ENCODE measurements at places on chromosomes 11 and 22. TPM values are rescaled to one million over a fixed set of nuclear protein-coding genes. Genes with fewer than 3 reads are reported as not detected.

DNA sequence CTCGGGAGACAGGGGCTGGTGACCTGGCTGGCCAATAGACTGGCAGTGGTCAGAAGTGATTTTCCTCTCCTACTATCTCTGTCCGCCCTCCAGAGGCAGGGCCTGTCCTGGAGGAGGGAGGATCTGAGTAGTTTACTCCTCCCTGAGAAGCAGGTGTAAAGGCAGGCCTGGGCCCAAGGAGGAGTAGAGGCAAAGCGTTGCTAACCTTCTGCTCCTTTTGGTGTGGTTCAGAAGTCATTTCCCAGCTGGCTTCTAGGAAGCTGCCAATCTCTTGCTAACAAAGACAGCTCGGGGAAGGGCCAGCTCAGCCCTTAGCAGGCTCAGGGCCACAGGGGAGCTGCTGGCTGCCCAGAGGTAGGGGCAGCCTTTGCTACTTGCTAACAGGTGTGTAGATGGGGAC lies 151.1 kb upstream of the NECTIN1 start:
- no peak for DNase-seq

GRCh38 chr11:83033972-83034672 lies 37.6 kb downstream of the RAB30 start:
- no peak for DNase-seq

DNA sequence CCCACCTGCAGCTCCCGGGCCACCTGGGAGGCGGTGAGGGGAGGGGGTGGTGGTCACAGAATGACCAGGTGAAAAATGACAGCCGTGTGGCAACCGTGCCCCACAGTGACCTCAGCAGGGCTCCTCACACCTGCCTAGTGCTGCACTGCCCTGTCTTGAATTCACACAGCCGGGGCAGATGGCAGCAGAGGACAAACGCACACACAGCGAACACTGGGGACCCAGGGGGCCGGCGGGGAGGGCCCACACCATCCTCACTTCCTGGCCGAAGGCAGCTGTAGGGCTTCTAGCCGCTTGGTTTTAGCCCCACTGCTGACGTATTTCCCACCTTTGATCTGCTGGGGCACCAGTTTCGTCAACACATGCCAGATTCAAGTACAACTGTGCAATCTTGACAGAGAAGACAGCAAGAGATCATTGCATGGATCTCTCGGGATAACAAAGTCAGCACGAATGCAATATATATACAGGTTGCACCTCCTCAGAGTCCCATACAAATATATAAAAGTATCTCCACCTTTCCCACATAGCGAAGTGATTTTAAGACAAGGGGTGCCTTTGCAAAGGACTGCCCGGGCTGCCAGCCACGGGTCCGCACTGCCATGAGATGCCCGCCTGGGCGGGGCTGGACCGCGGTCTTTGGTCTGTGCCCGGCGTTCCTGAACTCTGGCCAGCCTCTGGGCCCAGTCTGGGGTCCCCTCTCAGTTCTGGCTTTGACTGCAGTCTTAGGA lies 26.9 kb downstream of the TRMU start:
- no peak for DNase-seq

DNA sequence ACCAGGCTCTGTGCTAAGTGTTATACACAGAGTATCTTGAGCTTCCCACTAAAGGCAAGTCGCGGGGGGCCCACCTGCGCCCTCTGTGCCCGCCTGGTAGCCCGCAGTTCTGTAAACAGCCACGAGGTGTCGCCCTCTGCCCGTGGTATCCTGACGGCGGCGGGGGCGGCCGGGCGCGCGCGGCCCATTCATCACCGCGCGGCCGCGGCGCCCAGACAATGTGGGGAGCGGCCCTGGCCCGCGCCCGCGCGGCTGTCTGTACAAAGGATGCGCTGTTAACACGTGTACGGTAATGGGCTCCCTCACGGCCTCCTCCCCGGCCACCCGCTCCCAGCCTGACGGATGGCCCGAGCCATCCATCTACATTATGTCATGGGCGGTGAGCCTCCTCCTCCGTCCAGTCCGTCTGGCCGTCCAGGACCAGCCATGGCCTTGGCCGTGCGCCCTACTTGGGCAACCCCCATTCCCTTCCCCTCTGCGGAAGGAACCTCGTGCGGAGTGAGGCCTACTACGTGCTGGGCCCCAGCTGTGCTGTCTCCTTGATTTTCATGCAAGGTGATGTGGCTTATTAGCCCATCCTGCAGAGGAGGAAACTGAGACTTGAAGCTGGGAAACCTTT lies 99.4 kb downstream of the MIAT start:
- peak; percentile 59 for DNase-seq

GRCh38 chr11:116613206-116613875 lies 159.4 kb downstream of the BUD13 start:
- no peak for DNase-seq

GRCh38 chr11:128552783-128553661 lies 34.3 kb downstream of the ETS1 start:
- DNase-seq, result peak; percentile 41

- no peak for DNase-seq
Observed at GRCh38 chr22:21108379-21109115, 62.8 kb downstream of the LRRC74B start.

DNA sequence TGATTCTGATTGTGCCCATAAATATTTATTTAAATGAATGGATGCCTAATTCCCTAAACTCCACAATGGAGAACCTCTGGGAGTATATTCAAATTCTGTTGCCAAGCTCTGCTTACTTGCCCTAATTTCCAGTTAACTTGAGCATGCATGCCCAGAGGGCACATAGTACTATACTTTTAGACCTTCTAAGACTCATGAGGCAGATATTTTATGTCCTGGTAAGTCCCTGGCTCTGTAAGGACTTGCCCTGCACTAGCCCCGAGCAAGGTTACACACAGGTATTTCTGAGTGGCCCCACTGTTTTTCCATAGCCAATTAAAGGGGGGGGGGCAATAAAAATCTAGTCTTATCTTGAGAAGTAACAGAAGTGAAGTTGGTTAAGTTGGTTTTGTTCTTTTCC lies 21.1 kb upstream of the CAPRIN1 start:
- no peak for DNase-seq

DNA sequence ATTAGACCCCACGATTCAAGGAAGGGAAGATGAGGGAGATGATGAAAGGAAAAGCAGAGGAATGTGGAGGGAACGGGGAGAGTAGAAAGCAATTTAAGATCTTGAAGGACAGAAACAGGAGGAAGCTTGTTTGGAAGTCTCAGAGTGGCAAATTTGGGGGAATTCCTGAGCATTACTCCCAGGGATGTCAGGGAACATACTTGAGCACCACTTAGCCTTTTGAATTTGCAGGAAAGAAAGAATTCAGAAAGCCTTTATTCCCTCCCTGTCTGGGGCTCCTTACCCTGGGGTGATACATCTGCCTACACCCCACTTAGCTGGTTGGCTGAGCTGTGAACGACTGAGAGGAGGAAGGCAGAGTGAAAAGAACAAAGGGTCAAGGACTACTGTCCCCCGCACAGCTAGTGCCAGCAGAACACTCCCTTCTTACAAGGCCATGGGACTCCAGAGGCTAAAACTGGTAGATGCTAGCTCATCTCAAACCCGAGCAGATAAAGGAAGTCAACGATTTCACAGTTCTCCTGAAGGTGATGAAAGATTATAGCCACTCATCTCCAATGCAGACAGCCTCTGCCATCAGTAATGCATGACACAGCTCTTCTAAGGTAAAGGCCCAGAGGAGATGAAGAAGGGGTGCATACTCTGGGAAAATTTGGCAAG lies 84.0 kb upstream of the AKIP1 start:
- DNase-seq, result no peak

- DNase-seq, result no peak
Observed at GRCh38 chr11:92224054-92224406, 588 bp upstream of the FAT3 start.

GRCh38 chr22:46117206-46118199 lies 32.8 kb upstream of the PPARA start:
- DNase-seq, result no peak

- no peak for DNase-seq
Observed at GRCh38 chr22:29255064-29255621, 12.6 kb downstream of the RHBDD3 start.

DNA sequence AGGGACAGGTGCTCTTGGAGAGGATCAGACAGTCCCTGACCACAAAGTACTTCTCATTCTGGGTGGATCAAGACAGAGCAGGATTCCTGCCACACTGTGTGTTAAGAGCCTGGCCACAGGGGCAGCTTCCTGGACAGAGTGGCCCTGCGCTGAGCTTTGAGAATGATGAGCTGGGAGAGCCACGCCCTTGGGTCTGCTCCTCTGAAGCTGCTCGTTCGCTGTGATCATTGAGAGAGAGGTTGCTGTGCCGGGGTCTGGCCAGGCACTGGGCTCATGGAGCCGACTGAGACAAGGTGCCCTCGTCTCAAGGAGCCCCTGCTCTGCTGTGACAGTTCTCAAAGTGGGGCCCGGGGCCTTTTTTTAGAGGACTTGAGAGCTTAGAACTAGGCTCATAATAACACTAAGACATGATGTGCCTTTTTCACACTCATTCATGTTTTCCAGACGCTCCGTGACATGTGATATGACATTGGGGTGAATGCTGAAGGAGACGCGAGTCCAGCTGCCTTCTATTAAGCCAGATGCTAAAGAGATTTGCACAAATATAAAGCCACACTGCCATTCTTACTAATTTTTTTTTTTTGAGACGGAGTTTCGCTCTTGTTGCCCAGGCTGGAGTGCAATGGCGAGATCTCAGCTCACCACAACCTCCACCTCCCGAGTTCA lies 1.6 kb upstream of the MFRP start:
- DNase-seq, result no peak

DNA sequence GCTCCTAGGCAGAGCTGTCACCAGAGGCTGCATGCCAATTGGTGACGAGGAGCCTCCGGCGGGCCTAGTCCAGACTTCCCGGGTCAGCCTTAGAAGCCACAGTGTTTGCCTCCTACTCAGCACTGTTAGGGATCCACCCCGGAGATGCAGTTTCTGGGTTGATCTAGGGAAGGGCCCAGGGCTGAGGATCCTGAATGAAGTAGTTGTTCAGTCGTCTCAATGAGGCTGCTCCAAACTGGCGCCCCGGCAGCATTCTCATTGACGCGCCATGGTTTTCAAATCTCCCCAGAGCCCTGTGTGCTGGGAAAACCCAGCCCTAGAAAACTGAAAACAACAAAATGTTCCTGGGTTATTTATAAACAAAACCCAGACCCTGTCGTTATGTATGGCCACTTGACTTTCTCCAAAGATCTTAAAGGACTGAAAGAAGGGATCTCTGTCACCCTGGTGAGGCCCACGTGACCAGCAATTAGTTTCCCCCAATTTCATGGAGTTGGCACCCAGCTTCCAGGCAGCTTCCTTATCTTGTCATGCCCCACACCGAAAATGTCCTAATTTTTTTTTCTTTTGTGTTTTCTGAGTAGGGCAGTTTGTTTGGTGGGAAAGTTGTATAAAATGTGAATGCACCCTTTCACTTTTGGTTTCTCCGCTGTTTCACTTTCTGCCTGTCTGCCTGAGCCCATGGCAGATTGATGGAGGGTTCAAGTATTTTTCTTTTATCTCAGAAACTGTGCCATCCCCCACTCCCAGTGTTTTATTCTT lies 2.0 kb upstream of the EHD1 start:
- no peak for DNase-seq

DNA sequence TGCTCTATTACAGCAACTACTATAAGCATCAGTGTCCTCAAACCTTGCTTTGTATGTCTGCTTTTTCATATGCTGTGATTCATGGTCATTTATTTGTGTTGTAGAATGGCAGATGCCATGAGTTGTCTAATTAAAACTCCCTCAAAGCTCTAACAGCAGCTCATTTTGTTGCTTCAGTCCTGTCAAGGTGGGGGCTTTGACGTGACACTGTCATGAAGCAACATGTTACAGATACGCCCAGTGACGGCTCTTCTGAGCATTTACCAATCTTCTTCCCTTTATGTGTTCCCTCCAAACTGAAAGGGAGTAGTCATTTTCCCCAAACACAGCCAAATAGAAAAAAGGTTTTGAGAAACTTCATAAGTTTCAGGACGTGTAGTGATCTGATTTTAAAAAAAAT lies 106.7 kb downstream of the DBX1 start:
- DNase-seq, result no peak

DNA sequence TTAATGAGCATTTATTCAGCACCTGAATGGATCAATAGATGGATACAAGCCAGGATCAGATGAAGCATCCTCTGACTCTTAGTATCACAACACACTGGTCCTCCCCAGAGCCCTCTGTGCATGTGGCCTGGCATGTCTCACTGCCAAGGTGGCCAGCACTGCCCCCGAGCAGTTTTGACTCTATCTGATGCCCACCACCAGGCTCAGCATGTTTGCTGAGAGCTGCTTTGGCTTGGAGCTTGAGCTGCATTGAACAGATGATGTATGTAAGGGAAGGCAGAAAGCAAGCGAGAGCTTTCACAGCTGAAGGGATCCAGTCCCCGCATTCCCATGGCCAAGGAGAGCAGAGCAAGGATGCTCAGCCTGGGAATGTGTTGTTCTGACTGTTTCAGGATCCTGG lies 320.3 kb downstream of the BUD13 start:
- DNase-seq, result no peak

DNA sequence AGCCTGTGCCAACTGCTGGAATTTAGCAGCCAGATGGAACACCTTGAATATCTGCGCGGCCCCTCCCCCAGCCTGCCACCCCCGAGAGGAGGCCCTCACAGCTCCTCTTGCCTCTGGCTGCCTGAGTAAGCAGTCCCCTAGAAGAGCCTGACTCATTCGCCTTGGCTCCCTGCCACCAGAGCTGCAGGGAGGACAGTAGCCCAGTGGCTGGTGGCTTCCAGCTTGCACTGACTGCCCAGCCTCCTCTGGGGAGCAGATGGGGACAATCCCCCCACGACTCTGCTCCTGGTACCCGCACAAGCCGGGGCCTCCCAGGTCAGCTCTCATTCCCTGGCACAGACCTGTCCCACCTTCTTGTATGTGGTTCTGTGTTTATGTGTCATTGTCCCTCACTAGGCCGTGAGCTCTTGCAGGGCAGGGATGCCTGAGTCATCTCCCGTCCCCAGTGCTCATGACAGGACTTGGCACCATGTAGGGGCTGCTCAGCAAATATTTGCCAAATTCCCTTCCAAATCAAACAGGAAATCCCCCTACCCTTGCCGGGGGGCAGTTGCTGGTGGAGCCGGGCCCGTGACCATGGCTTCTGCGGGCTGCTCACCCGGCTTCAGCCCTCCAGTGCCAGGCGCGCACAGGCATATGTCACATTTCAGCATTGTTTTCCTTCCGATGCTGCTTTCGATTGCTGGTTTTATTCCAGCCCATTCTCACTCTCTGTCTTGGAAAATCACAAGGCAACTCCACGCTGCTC lies 43.6 kb downstream of the CACNG2 start:
- peak; percentile 74 for DNase-seq

DNA sequence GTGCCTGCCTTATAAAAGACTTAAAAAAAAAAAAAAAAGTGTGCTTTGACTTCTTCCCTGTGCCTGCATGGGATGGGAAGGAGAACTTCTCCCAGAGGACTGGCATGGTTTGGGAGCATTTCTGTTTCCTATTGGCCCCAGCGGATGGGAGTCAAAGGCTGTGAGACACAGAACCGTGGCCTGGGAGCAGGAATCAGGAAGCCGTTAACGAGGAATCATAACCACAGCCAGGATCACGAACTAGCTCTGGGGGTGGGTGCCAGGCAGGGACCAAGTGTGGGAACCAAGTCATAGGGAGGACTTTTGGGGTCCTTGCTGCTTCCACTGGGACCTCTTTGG lies 526 bp downstream of the C1QTNF6 start:
- DNase-seq, result peak; percentile 0

Gene GAL3ST3
- total RNA-seq, result 1.0 TPM

Gene VPREB1
- not detected for total RNA-seq

Gene C11orf16
- total RNA-seq, result not detected

Gene LDHAL6A
- total RNA-seq, result not detected

Gene LINC01488
- not detected for total RNA-seq

Gene RAB39A
- not detected for total RNA-seq

Gene CCDC89
- total RNA-seq, result 0.36 TPM

Gene FOLR1
- not detected for total RNA-seq

Gene CHKB
- total RNA-seq, result 55.6 TPM

Gene PGR
- total RNA-seq, result not detected

Gene ZNRF3
- total RNA-seq, result 2.0 TPM

Gene KCNJ11
- 1.2 TPM for total RNA-seq

Gene CTSD
- 44.9 TPM for total RNA-seq

Measured in activated CD8-positive, alpha-beta T cell treated with anti-CD3 and anti-CD28 coated beads for 36 hours (primary cell).